ENCODE measurements at places on chromosomes 1 and 21. TPM values are rescaled to one million over a fixed set of nuclear protein-coding genes. Genes with fewer than 3 reads are reported as not detected.

PLPPR5 gene
- not detected for total RNA-seq

CSF3R gene
- total RNA-seq = 0.33 TPM

DMBX1 gene
- total RNA-seq = 0.05 TPM

KRTAP12-2 gene
- total RNA-seq = not detected

TSPAN2 gene
- total RNA-seq = 0.69 TPM

KRTAP13-4 gene
- not detected for total RNA-seq

LIPI gene
- total RNA-seq = not detected

ARHGEF16 gene
- total RNA-seq = not detected

FAM89A gene
- 14.9 TPM for total RNA-seq

RHEX gene
- not detected for total RNA-seq

OR2M3 gene
- not detected for total RNA-seq

CAPN2 gene
- 31.1 TPM for total RNA-seq

MANEAL gene
- total RNA-seq = 1.0 TPM

PYCR2 gene
- 126 TPM for total RNA-seq

MSH4 gene
- total RNA-seq = 0.21 TPM

GPR37L1 gene
- not detected for total RNA-seq

GBP7 gene
- not detected for total RNA-seq

SPRR4 gene
- total RNA-seq = not detected

PLA2G2C gene
- 0.58 TPM for total RNA-seq

TRIM62 gene
- 3.7 TPM for total RNA-seq

MAST2 gene
- 20.1 TPM for total RNA-seq

CDC42BPA gene
- total RNA-seq = 6.0 TPM
